ENCODE measurements at places on chromosomes 5 and 9.

DNA sequence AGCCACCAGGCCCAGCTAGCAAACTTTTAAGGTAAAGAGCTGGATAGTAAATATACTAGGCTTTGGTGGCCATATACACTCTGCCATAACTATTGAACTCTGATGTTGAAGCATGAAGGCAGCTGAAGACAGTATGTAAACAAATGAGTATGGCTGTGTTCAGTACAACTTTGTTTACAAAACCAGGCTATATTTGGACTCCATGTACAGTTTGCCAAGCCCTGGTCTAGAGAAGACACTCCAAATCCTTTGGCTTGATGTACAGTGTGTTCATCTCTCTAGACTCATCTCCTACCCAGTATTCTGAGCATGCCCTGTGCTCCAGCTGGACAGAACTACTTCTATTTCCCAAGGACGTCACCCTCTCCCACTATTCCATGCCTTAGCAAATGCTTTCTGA, 54.3 kb upstream of the MEGF10 start:
- no peak for DNase-seq

DNA sequence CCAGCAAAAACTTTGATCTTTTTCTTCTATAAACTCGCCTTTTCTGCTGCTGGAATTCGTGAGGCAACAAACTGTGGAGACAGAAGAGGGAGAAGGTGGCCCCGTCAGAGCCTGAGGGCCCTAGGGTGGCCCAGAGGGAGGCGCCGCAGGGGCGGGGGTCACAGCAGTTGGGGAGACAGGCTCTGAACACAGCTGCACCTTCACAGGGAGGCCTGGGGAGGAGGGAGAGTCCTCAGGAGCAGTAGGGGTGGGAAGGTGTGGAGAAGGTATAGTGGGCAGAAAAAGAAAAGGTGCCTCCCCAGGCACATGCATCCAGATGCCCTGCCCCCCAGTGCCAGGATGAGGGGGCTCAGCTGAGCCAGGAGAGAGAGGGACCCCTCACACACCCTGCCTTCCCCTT, 15.1 kb downstream of the PHF19 start:
- DNase-seq: no peak

GRCh38 chr5:77963795-77964194, 187.7 kb upstream of the TBCA start:
- no peak for DNase-seq

GRCh38 chr5:159601216-159601615, 270.9 kb upstream of the IL12B start:
- DNase-seq: no peak

GRCh38 chr9:82404881-82405280, 416.3 kb downstream of the SPATA31D1 start:
- no peak for DNase-seq

DNA sequence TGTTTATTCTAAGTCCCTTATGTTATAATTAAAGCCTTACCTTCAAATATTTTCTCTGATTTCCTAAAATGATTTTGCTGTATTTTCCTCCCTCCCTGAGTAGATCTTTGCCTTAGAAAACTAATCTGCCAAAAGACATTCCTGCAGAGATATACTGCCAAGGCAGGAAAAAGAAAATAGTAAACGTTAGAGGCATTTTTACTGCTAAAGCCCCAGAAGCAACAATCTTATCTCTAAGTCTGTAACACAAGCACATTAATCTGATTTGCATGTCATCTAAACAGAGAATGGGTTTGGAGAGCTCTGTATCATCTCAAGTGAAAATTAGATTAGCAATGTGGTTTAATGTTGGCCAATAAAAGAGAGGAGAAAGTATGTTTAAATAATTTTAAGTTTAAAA, 847.7 kb downstream of the MAT2B start:
- no peak for DNase-seq

GRCh38 chr5:43485406-43485805, 1.7 kb upstream of the TMEM267 start:
- DNase-seq: no peak

- DNase-seq: no peak
These were observed 217.2 kb downstream of the MELK start for GRCh38 chr9:36789886-36790285.

- no peak for DNase-seq
These were observed 346.3 kb downstream of the ENC1 start for GRCh38 chr5:74294231-74294705.

- DNase-seq: no peak
These were observed 15.0 kb upstream of the RANBP17 start for GRCh38 chr5:170846846-170847245.

- no peak for DNase-seq
These were observed 71.2 kb downstream of the ANKRD55 start for GRCh38 chr5:56161927-56162326.

- no peak for DNase-seq
These were observed 3.6 kb upstream of the DCP2 start for GRCh38 chr5:112973036-112973435.

DNA sequence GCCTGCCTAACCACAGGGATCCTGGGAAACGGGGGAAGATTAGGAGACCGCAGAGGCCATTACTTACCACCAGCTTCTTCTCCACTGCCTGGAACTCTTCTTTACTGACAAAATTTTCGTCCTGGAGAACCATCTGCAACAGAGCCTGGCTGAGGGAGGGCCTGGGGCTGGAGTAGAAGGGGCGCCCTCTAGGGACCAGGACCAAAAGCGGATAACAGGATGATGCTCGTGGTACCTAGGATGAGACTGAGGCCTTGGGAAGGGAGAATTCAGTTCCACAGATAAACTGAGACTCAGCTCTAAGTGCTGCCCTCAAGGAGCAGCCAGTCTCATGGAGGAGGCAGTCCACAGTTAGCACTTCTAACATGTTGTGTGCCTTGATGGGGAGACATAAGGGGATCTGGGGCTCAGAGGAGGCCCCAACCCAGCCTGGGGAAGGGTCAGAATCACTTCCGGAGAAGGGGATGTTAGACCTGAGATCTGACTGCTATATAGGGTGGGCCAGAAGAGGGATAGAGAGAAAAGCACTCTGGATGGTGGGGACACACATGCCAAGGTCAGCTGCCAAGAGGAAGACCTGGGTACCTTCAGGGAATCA, 1.2 kb downstream of the SPATA24 start:
- no peak for DNase-seq

DNA sequence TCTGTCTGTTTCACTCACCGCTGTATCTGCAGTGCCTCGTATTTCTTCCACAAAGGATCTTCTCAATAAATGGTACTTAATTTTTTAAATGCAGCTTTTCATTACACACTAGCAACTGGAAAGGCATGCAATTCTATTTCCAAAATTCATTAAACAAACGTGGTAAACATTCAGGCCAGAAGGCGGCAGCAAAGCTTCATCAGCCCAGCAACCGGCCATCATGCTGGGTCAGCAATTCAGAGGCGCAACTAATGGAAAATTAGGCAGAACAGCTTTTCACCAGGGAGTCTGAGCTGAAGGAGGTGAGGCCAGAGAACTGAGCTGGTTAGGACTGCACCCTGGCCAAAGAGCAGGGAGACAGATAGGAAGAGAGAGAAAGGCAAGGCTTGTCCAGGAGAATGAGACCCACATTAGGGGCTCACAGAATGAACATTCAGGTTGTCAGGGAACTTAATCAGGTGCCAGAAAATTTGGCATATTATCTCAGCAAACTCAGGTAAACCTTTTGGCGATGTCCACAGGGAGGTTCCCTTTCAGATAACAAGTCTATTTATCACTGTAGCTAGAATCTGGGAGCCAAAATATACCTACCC, 17.7 kb upstream of the RNF180 start:
- no peak for DNase-seq

DNA sequence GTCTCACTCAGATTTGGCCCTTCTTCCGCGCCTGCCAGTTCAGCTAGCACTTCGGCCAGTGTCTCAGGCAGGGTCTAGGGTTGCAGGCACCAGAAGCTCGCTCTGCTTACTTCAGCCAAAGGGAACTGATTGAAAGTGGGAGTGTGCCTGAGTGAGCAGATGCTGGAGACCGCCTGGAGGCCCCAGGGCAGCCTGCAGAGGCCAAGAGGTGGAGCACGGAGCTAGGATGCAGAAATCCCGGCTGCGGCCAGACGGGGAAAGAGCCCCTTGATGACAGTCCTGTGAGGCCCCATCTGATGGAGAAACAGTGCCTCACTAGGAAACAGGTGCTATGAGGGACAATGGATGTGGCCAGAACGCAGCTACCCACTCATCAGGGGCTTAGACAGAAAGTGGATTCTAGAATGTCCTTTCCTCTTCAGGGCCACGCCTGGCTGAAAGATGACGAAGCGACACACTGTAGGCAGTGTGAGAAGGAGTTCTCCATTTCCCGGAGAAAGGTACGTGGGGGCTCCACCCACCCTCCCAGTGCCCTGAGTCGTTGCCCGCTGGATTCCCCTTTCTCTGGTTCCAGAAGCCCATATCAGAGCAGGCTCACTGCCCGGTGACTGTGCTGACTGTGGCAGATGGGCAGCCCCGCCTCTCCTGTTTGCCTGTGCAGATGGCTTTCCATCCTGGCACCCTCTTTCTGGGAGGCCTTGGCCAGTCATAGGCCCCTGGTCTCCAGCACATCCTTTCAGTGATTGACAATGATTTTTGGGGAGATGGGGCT, 16.1 kb downstream of the HNRNPH1 start:
- no peak for DNase-seq

GRCh38 chr5:110475529-110475928, 250.9 kb downstream of the TMEM232 start:
- no peak for DNase-seq

GRCh38 chr9:128026773-128027541, 40.2 kb downstream of the NAIF1 start:
- peak; percentile 30 for DNase-seq

DNA sequence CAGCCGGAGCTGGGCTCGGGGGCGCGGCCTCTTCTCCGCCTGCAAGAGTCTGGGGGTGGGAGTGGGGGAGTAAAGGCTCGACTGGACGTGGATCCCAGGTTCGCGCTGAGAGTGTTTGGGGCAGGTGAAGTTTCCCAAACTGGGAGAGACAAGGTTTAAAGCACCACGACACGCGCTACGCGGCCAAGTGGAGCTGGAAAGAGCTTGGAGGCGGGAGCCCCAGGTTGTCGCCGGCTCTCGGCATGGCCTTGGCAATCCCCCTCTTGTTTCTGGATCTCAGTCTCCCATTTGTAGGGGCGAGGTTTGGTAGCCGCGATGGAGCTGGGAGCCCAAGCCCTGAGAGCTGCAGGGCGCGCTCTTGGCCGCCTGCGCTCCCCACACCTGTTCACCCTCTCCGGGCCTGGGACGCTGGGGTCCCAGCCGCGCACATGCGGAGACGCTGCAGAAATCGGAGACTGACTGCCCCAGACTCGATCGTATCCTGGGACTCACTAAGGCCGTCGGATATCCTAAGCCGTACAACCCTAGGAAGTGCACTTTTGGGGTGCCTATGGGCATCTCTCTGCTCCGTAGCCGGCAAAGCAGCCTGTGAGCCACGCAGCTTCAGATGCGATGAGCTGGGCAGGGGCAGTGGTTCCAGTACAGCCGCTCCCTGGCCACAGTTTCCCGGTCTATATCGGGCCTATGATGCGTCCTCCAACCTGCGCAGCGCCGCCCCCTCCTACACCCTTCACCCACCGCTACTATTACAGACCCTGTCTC, 937 bp downstream of the TMOD1 start:
- no peak for DNase-seq

GRCh38 chr9:121073038-121073437, 1.7 kb upstream of the CNTRL start:
- DNase-seq: no peak

DNA sequence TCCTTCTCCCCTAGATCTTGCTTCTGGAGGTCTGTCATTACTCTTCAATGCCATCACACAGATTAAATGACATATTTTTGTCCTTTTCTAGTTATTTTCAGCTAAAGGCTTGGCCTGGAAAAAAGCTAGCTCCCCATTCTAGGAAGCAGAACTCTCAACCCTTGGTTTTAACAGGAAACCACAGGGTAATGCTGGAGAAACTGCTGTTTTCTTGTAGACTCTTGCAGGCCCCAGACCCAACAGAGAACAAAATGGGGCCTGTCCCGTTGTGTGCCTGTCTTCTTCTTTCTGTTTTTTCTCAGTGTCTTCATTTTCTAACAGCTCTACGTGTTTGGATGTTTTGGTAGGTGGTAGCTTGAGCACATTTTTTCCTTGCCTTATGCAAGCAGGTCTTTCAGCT, 21.5 kb downstream of the DCANP1 start:
- DNase-seq: no peak

DNA sequence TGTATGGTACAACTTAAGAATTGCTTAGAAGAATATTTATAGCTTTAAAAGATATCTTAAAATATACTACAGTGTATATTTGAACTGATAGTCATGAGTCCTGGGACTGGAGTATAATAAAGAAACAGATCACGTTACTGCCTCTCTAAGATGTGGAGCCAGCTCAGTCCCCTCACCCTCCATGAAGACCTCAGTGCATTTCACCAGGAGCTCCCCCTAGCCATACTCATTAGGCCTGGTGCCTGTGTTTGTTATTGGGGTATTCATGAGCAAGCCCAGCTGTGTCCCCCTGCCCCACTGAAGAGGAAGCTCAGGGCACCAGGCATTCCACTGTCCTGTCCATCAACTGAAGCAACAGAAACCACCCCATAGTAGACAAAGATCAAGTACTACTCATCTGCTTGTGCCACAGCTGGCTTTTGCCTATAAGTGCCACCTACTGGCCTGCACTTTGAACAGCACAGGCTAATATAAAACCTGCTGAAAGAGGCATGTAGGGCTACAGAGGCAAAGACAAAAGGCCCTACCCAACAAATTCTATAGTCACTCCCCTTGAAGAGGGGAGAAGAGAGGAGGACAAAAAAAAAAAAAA, 850.2 kb upstream of the NUDT12 start:
- no peak for DNase-seq

DNA sequence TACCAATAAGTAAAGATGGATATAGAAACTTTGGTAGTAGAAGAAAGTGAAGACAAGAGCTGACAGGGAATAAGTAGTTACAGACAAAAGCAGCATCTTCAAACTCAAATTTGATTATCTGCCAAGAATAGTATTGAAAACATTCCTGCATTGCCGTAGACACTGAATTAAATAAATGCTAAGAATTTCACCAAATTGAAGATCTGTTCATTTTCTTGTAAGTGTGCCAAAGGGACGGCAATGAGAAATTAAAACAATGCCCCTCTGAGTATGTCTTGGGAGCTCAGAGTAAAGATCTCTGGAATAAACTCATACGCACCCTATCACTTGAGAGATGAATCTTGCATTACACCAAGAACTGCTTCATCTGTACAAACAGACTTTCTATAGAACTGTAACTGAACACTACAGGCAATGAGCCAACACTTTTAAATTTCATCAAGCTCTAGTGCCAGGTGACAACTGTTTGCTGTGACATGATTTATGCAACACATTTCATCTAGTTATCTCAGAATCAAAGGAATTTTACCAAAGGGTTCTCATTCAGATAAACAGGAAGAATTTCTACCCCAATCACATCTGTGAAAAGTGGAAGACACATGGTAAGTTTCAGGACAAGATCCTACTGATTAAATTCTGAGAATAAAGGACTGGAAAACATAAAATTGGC, 66.9 kb downstream of the RFX3 start:
- DNase-seq: no peak

- no peak for DNase-seq
These were observed 48.7 kb downstream of the RXRA start for GRCh38 chr9:134375011-134375390.

DNA sequence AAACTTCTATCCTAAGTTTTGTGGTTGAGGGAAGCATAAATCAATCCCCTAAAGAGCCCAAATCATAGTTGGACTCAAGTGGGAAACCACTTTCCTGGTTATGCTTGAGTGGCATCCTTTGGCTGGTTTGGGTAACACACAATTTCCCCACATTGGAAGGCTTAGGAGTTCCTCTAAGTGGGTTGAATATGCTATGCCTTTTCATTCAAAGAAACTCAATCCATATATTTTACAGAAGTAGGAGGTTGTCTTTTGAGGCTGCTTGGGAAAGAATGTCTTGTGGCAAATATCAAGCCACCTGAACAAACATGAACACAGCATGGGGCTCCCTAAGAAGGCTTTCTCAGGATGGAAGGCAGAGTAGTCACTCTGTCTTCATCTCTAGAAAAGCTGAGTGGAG, 121.1 kb downstream of the SPATA31D1 start:
- no peak for DNase-seq
